ENCODE measurements at places on chromosomes 7 and 10.

DNA sequence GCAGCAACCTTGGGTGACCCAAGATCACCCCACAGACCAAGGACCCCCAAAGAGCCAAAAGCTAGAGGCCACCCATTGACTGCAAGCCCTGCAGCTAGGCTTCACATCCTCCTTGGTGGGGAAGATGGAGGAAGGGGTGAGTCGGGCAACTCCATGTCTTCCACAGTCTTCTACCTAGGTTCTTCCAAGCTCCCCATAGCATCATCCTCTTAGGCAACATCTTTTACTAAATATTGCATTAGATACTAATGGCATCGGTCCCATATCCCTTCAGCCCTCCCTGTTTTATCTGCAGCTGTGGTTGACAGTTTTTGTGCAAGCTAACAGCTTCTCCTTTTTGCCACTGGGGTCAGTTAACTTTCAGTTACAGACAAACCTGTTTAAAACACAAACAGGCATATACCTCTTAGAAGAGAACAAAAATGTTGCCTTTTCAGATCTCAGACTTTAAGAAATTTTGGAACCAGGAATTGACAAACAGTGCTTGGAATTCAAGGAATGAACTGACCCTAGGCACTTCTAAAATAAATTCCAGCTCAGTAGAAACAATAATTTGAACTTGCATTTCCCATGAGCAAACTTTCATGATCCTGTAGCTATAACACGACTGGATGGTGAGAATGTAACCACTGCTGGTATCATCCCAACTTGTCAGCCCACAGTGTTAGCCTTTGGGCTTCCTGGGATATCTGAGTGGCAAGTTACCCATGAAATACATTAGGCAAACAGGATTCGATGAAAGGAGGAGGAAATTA, 33.9 kb upstream of the MSMB start:
- H3K36me3 ChIP-seq = no peaks in the 10 kb centered on the region
- H3K4me3 ChIP-seq = no peak overlapping the region
- no peak for DNase-seq
- peaks cover 13% of the 10 kb centered on the region for H3K4me1 ChIP-seq

- peak overlapping the region; percentile 91 for H3K4me3 ChIP-seq
- H3K27me3 ChIP-seq = no peaks in the 10 kb centered on the region
- peaks cover 15% of the 10 kb centered on the region for H3K36me3 ChIP-seq
- H3K27ac ChIP-seq = peak overlapping the region; percentile 92
- peaks cover 79% of the 10 kb centered on the region for H3K4me1 ChIP-seq
These were observed 558 bp downstream of the VOPP1 start for GRCh38 chr7:55571511-55572377.

GRCh38 chr10:21055339-21056135, 158.4 kb upstream of the NEBL start:
- H3K27me3 ChIP-seq = no peaks in the 10 kb centered on the region
- H3K36me3 ChIP-seq = no peaks in the 10 kb centered on the region
- no peak for DNase-seq
- H3K27ac ChIP-seq = no peak overlapping the region

GRCh38 chr7:4531236-4531635, 150.9 kb upstream of the FOXK1 start:
- no peaks in the 10 kb centered on the region for H3K36me3 ChIP-seq
- H3K4me1 ChIP-seq = no peaks in the 10 kb centered on the region
- peaks cover 8% of the 10 kb centered on the region for H3K27me3 ChIP-seq

DNA sequence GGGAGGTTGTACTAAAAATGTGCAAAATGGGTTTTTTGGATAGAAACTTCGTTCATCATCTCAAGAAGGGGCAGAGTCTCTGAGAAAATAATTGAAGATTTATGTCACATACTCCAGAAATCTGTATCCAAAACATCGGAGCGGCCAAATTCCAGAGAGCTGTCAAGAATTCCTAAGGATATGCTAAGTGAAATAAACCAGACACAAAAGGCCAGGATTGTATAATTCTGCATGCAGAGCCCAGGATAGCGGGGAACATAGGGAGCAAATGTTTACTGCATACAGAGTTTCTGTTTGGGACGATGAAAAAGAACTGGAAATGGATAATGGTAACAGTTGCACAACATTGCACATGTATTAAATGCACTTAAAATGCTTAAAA, 224.2 kb upstream of the AUTS2 start:
- no peaks in the 10 kb centered on the region for H3K4me1 ChIP-seq
- H3K4me3 ChIP-seq = no peak overlapping the region
- no peak for DNase-seq

DNA sequence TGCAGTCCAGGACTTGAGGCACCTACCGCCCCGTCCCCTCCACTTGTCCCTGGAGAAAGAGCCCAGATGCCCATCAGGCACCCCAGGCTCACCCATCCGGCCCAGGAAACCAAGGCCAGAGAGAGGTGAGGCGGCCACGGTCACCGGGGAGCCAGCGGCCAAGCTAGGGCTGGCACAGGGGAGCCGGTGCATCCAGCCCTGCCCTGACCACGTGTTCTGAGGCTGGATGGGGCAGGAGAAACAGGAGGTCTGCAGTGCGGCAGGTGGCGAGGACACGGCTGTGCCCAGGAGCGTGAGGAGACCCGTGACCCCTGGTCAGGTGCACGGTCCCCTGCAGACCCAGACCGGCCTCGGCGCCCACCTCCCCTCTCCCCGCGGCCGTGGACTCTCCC, 27.6 kb downstream of the UNCX start:
- H3K4me3 ChIP-seq = no peak overlapping the region
- H3K27ac ChIP-seq = no peak overlapping the region
- peaks cover 37% of the 10 kb centered on the region for H3K27me3 ChIP-seq
- H3K4me1 ChIP-seq = no peaks in the 10 kb centered on the region
- H3K36me3 ChIP-seq = no peaks in the 10 kb centered on the region

- peaks cover 20% of the 10 kb centered on the region for H3K27me3 ChIP-seq
- no peak for DNase-seq
- no peaks in the 10 kb centered on the region for H3K36me3 ChIP-seq
These were observed 16.9 kb upstream of the PRF1 start for GRCh38 chr10:70619271-70620019.

DNA sequence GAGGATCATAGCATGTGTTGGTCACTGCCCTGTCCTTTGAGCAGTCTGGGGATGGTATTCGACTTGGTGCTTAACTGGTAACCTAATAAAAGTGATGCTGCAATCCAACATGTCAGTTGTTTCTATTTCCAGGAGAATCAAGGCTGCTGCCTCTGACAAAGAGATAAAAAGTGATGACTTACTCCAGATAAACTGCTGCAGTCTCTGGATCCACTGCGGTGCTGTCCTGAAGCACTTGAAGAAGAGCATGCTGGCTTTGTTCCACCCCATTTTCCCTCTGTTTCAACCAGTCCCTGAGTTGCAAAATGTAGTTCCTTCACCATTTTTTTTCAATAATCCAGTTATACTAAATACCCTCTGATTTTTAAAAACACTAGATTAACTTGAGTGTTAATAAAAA, 403.5 kb upstream of the ANKRD30A start:
- no peaks in the 10 kb centered on the region for H3K36me3 ChIP-seq
- no peak for DNase-seq
- no peaks in the 10 kb centered on the region for H3K27me3 ChIP-seq
- H3K4me3 ChIP-seq = no peak overlapping the region

DNA sequence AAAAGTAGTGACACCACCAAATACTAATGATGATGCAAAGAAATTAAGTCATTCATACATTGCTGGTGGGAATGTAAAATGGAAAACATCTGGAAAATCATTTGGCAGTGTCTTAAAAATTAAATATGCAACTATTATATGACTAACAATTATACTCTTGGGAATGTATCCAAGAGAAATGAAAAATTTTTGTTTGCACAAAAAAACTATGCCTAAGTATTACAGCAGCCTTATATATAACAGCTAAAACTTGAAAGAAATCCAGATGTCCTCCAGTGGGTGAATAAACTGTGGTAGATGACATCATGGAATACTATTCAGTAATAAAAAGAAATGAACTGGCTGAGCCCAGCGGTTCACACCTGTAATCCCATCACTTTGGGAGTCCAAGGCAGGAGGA, 132.0 kb downstream of the NEBL start:
- no peaks in the 10 kb centered on the region for H3K36me3 ChIP-seq
- no peaks in the 10 kb centered on the region for H3K27me3 ChIP-seq
- no peaks in the 10 kb centered on the region for H3K4me1 ChIP-seq
- no peak overlapping the region for H3K4me3 ChIP-seq
- no peak overlapping the region for H3K27ac ChIP-seq

DNA sequence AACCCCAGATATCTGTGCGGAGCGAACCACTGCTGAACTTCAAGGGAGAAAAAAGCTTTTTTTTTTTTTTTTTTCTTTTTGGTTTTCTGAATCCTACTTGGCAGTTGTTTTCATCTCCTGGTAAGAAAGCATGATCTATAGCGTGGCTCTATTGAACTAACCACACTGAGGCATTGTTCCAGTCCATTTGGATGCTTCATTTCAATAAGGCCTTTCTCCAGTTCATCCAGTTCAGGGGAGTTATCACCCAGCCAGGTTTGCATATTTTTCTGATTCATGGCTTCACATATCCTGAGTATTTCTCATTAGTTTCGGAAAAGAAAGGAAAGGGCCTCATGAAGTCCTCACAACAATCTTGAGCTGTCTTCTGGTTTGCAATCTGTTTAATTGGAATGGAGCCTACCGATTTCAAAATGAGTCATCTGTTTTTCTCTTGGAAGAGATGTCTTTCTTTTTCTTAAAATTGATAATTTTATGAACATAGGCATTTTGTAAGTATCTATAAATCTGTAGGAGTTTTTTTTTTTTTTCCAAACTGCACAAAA, 93.1 kb upstream of the STEAP4 start:
- no peak for DNase-seq
- H3K36me3 ChIP-seq = no peaks in the 10 kb centered on the region
- no peaks in the 10 kb centered on the region for H3K4me1 ChIP-seq
- no peaks in the 10 kb centered on the region for H3K27me3 ChIP-seq

- H3K4me3 ChIP-seq = no peak overlapping the region
- no peak for DNase-seq
- H3K27ac ChIP-seq = no peak overlapping the region
- H3K4me1 ChIP-seq = peaks cover 9% of the 10 kb centered on the region
These were observed 77.5 kb upstream of the ADAM12 start for GRCh38 chr10:126465771-126466170.

- no peaks in the 10 kb centered on the region for H3K4me1 ChIP-seq
- H3K36me3 ChIP-seq = no peaks in the 10 kb centered on the region
- H3K4me3 ChIP-seq = no peak overlapping the region
- no peak for DNase-seq
These were observed 142.4 kb upstream of the BMPER start for GRCh38 chr7:33762911-33763306.

- no peak overlapping the region for H3K4me3 ChIP-seq
- DNase-seq = no peak
- peaks cover 13% of the 10 kb centered on the region for H3K27me3 ChIP-seq
- H3K4me1 ChIP-seq = no peaks in the 10 kb centered on the region
- no peak overlapping the region for H3K27ac ChIP-seq
These were observed 45.8 kb downstream of the PRR15 start for GRCh38 chr7:29609162-29610037.

GRCh38 chr10:74081192-74081803, 69.3 kb downstream of the AP3M1 start:
- no peak overlapping the region for H3K4me3 ChIP-seq
- peaks cover 21% of the 10 kb centered on the region for H3K4me1 ChIP-seq
- peaks cover 26% of the 10 kb centered on the region for H3K36me3 ChIP-seq
- DNase-seq = peak; percentile 58
- no peak overlapping the region for H3K27ac ChIP-seq

DNA sequence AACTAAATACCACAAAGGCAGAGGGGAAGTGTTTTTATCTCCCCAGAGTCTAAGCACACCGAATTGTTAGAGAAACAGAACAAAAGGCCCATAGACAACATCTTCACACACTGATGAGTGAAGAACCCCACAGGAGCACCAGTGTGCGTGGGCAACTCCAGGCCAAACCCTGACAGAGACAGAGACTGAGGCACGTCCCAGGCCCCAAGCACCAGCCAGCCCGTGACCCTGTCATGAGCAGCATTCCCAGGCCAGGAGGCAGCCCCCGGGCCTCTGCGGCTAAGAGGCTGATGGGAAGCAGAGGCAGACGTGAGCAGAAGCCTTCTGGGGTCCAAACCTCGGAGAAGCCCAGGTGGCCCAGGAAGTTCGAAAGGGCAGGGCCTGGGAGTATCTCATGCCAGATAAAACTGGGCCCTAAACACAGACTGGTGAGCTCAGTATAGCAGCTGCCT, 184.4 kb downstream of the TCERG1L start:
- H3K36me3 ChIP-seq = no peaks in the 10 kb centered on the region
- H3K27me3 ChIP-seq = no peaks in the 10 kb centered on the region
- H3K4me1 ChIP-seq = peaks cover 10% of the 10 kb centered on the region

DNA sequence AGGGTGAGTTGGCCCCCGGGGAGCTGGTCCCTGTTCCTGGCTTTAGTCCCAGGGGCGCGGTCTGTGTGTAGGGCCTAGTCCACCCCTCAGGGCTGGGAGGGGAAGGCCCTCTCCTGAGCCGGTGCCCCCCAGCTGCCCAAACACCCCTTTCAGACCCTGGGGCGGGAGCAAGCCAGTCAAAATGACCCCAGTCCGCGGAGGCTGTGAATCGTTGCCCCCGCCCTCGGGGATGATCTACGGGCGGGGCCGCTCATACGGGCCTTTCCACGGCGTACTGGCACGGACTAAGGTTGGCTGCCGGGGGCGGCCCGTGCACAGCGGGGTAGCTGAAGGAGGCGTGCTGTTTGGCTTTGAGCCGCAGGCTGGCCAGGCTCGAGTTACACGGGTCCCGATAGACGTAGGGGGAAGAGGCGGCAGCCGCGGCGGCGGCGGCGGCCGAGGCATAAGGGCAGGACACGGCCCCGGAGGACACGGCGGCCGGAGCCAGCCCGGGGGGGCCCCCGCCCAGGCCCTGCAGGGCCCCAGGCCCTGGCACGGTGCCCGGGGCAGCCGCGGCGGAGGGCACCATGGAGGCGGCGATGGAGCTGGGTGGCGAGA, 4.3 kb downstream of the ELOVL3 start:
- peaks cover 93% of the 10 kb centered on the region for H3K27me3 ChIP-seq
- H3K4me1 ChIP-seq = peaks cover 34% of the 10 kb centered on the region
- H3K4me3 ChIP-seq = peak overlapping the region; percentile 72

DNA sequence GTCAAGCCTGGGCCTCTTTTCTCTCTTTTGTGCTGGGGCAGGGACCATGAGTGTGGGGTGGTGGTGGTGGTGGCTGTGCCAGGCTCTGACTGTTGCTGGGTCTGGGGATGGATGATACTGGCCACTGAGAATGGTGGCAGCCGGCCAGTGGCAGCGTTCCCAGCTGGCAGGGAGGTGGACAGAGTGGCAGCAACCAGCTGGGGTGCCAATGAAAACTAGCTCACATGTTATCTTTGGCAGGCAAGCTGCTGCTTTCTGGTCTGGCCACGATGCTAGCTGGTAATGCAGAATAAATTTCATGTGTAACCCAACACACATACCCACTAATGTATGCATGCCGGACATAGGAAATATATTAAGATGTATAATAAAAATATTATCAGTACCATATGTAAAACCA, 95.0 kb upstream of the SLC26A5 start:
- peaks cover 6% of the 10 kb centered on the region for H3K27me3 ChIP-seq
- no peaks in the 10 kb centered on the region for H3K4me1 ChIP-seq
- no peaks in the 10 kb centered on the region for H3K36me3 ChIP-seq
- H3K27ac ChIP-seq = no peak overlapping the region

DNA sequence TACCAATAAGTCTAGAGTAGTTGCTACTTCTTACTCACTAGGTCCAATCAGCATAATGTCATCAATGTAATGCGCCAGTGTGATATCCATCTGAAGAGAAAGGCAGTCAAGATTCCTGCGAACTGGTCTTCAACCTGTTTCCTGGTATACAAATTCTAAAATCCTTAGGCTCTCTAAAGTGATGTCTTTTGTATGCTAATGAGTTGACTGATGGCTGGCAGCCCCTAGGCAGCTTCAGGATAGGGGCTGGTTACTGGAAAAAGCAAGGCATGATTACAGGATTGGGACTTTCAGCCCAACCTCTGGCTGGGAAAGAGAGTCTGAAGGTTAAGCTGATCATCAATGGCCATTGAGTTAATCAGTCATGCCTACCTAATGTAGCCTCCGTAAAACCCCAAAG, 250.2 kb upstream of the PTER start:
- H3K4me1 ChIP-seq = no peaks in the 10 kb centered on the region
- H3K27ac ChIP-seq = no peak overlapping the region
- no peaks in the 10 kb centered on the region for H3K27me3 ChIP-seq
- H3K4me3 ChIP-seq = no peak overlapping the region
- no peak for DNase-seq
